ENCODE measurements at places on chromosomes 4 and X.
A peak's percentile ranks its signal among the peaks of the same experiment; 100 is the strongest.

GRCh38 chr4:121534187-121534586 is 153.4 kb upstream of the QRFPR start:
- DNase-seq = no peak

GRCh38 chr4:123418351-123418931 is 21.8 kb downstream of the SPRY1 start:
- no peak for DNase-seq

GRCh38 chr4:15131551-15131950 is 129.3 kb downstream of the CPEB2 start:
- DNase-seq = no peak

DNA sequence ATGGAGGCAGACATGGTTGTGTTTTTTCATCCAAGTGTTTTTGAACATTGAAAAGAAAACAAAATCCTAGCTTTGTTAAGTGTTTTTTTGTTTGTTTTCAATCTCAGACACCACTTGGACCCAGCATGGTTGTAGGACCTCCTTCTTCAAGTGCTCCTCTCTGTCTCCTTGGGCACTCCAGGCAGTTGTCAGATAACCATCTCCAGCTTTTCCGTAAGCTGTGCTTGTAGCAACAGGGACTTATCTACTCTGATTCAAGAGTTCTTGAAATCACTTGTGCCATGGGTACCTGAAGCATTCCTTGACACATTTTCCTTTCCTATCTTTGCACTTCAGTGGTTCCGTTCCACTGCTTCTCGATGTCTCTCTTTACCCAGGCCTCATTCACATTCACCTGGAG is 334.9 kb upstream of the DDX53 start:
- no peak for DNase-seq

- no peak for DNase-seq
These were observed 43.6 kb upstream of the KIT start for GRCh38 chr4:54614149-54614548.

DNA sequence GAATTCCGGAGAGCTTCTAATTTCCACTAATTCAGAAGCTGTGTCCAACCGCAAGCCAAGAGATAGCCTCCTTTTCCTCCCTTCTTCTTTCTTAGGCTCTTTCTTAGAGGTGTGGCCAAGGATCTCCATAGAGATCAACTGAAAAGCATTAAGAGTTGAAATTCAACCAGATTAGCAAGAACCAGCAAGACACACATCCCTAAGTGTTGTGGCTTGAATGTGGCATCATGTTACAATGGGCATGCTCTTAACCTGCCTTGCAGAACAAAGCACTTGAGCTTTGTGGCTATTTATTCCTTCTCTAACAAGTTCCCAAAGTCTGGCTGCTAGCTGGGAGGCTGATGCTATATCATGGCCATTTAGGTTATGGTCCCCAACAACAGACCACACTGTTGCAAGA is 10.4 kb downstream of the ANOS1 start:
- no peak for DNase-seq

DNA sequence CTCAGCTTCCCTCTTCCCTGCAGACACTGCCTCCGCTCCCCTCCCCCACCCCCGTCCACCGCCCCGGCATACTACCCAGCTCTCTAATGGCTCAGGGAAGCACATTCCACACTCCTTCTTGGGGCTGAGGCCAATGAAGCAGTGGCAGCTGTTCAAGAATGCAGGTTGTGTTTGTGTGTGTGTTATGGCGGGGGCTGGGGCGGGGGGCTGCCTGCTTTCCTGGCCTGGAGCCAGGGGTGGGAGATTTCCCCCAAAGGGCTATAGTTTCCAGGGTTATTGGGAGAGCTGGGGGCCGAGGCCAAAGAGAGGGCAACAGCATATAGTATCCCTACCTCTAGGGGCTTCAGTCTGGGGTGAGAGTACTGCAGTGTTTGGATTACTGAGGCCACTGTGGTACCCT is 149.4 kb downstream of the EFNB1 start:
- no peak for DNase-seq

DNA sequence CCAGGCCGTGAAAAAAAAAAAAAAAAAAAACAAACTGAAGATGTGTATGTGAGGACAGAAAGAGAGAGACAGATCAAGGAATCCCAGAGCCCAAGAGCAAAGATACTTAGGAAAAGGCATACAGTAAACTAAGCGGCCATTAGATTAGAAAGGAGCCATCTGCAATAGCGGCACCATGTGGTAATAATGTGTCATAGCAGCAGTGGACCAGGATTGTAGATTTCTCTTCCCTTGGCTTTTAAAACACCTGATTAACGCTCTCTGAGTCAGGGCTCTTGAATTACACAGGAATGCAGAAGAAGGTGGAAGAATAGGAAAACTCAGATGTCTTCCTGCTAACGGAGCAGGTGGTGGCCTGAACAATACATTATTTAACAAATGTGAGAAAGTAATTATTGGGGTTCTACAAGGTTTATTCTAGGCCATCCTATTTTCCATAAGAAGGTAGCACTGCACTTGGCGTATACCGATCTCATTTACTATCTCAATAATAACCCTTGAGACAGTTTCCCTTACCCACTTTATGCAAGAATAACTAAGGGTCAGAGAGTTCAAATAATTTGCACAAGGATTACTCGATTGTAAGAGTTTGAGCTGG is 182.7 kb downstream of the KCNIP4 start:
- DNase-seq = peak; percentile 4

- no peak for DNase-seq
These were observed 728 bp downstream of the UBA6 start for GRCh38 chr4:67700116-67700737.

GRCh38 chr4:41369680-41370079 is 113.0 kb downstream of the UCHL1 start:
- DNase-seq = no peak

DNA sequence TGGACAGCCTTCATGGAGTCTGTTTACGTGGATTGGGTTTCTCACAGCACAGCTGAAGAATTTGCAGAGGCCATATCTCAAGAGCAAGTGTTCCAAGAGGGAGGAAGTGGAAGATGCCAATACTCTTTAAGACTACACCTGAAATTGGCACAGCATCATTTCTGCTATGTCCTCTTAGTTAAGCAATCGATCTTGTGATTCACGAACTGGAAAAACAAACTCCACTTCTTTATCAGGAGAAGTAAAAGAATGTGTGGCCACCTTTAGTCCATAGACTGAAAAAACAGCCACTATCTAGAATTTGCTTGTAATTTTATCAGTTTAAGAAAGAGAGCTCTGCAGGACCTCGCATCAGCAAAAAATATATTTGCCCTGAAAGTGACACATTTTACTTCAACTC is 473.1 kb upstream of the ATOH1 start:
- no peak for DNase-seq

GRCh38 chrX:18674417-18674787 is 2.5 kb upstream of the RS1 start:
- peak; percentile 3 for DNase-seq

GRCh38 chrX:64894454-64895038 is 81.7 kb downstream of the ZC4H2 start:
- DNase-seq = peak; percentile 0

DNA sequence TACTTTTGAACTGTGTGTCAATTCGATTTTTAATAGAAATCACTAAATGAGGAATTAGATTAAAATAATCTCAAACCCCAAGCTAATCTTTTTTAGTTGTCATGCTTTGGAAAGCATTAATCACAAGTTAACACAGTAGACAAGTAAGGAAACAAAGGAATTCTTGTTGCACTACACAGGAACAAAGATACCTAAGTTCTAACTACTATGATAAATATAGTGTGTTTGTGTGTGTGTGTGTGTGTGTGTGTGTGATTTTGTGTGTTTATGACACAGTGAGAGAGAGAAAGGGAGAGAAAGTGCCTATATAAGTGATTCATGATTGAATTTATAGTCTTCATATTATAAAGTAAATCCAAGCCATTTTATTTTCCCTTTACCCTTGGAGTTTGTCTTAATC is 931.4 kb downstream of the PCDH7 start:
- no peak for DNase-seq

DNA sequence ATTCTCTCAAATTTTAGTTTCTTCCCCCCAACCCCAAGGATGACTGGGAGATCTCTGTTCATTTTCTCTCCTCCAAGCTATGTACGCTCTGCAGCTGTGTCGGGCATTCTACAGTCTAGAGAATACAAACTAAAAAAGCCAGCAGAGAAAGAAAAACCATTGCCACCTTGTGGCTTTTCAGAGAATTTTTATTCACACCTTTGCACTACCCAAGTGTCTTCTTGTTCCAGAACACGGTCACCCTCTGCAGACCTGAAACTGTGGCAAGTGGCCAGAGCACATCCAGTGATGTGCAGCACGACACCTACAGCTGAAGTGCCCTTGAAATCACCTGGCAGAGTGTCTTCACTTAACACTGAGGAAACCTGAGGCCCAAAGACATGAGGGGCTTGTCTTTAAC is 68.6 kb downstream of the CHST7 start:
- DNase-seq = no peak

- no peak for DNase-seq
These were observed 351.8 kb upstream of the GNPDA2 start for GRCh38 chr4:45078201-45078600.

DNA sequence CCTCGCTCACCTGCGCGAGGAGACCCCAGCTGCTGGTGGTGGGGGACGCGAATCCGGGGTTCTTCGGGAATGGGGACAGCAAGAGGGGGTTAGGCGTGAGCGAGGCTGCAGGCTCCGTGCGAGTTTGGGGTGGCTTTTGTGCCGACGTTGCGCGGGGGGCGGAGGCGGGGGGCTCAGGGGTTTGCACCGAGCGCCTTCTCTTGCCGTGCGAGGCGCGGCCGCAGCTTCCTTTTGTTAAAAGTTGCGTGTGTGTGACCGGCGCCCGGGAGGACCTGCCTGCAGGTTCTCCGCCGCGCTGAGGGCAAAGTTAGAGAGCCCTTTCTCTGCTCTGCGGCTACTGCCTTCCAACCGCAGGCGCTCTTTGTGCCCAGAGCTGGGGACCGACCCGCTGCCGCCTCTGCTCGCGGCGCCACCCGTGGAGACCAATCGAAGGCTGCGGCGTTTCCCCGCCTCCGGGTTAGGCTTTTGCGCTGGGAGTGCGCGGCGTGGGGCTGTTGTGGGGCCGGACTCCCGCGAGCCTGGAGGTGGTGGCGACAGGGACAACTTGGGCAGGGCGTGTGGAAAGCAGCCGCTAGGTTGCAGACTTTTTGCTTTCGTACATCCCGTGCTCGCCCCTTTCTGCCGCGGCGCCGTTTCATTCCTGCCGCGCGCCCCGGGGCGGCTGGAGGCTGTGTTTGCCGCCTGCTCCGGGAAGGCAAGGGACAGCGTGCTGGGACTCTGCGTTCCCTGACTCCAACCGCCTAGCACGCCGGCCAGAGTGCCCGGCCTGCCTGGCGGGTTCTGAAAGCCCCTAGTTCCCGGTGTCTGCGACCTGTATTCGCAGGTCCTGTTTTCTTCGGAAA is 716 bp downstream of the KIT start:
- DNase-seq = no peak

GRCh38 chr4:100149190-100149589 is 41.1 kb downstream of the DDIT4L start:
- DNase-seq = no peak

DNA sequence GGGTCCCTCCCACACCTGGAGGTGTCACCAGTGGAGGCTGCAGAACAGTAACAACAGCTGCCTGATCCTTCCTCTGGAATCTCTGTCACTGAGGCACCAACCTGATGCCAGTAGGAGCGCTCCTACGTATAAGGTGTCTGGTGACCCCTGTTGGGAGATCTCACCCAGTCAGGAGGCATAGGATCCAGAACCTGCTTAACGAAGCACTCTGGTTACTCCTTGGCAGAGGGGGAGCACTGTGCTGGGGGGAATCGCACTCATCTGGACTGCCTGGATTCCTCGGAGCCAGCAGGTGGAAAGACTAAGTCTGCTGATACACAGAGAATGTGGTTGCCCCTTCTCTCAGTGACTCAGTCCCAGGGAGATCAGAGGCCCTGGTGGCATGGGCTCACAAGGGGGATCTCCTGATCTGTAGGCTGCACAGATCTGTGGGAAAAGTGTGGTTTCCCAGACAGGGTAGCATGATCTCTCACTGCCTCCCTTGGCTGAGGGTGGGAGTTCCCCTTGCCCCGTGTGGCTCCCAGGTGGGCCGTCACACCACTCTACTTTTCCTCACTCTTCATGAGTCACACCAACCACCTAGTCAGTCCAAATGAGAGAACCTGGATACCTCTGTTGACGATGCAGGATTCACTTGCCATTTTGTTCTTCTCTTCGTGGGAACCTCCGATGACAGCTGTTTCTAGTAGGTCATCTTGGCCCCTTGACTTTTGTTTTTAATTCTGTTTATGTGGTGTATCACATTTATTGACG is 305.9 kb downstream of the IDS start:
- DNase-seq = no peak

- no peak for DNase-seq
These were observed 168.5 kb downstream of the PDGFC start for GRCh38 chr4:156803056-156803455.

- peak; percentile 46 for DNase-seq
These were observed 41.6 kb upstream of the NKRF start for GRCh38 chrX:119647552-119648420.

GRCh38 chr4:128285085-128285997 is 2.3 kb downstream of the PGRMC2 start:
- no peak for DNase-seq

GRCh38 chr4:18057821-18058533 is 36.4 kb upstream of the LCORL start:
- no peak for DNase-seq

GRCh38 chr4:185227131-185227551 is 17.7 kb downstream of the SNX25 start:
- no peak for DNase-seq

- DNase-seq = no peak
These were observed 83.4 kb downstream of the UCHL1 start for GRCh38 chr4:41339812-41340809.

DNA sequence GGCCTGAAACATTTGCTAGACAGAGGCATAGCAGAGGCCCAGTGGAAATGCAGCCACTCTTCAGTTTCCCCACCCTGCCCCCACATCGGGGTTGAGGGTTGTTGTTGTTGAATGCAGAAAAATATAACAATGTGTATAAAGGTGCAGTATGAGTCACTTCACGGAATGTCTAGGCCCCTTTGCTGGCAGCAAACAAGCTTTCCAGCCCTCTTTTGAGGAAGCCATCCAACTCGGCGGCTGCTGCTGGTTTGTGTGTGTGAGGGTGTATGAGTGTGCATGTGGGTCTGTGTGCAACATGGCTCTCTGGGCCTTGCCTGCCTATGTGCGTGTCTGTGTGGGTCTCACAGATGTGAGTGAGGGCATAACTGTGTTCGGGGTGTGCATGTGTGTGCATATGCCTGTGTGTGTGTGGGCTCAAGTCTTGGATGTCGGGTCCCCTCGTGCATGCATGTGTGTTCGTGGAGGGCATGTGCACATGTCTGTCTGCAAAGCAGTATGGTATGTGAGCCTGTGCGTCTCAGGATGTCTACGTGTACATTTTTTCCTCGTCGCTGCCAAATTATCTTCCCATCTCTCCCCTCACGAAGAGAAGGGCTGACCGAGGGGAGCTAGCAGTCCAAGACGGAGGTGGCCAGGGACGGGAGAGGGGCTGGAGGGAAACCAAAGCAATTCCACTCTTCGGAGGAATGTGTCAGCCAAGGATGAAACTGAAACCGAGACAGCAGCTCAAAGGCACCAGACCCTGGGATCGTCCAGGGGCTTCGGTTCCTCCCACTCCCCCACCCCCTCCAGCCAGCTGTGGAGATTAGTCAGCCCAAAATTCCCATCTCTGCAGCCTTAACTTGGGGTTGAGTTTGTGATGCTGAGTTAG is 8.4 kb upstream of the ELF4 start:
- DNase-seq = no peak

- no peak for DNase-seq
These were observed 378.8 kb downstream of the BCOR start for GRCh38 chrX:39718981-39719380.

GRCh38 chr4:5412296-5412695 is 296.1 kb downstream of the EVC2 start:
- no peak for DNase-seq

GRCh38 chrX:70044541-70045245 is 5.0 kb downstream of the AWAT2 start:
- DNase-seq = no peak

All from stimulated activated CD4-positive, alpha-beta T cell treated with anti-CD3 and anti-CD28 coated beads, TNF-alpha, amount 100 ng/mL, for 24 hours (primary cell).